ENCODE measurements at places on chromosomes 3 and 15. TPM values are rescaled to one million over a fixed set of nuclear protein-coding genes. Genes with fewer than 3 reads are reported as not detected.

The SLC51B gene
- 1.0 TPM for total RNA-seq

The FBXO40 gene
- not detected for total RNA-seq

The LRRIQ4 gene
- total RNA-seq = not detected

The SLC12A1 gene
- total RNA-seq = not detected

The PYGO1 gene
- 6.3 TPM for total RNA-seq

The TMEM87A gene
- 35.9 TPM for total RNA-seq

The ITIH4 gene
- 1.7 TPM for total RNA-seq

The XCR1 gene
- total RNA-seq = not detected

The TMC3 gene
- not detected for total RNA-seq

The MRAS gene
- total RNA-seq = 29.1 TPM

The ADAMTS17 gene
- not detected for total RNA-seq

The XXYLT1 gene
- total RNA-seq = 11.2 TPM

The POPDC2 gene
- total RNA-seq = 0.26 TPM

The GPR15 gene
- total RNA-seq = not detected

The TTC21A gene
- 4.8 TPM for total RNA-seq

The IL20RB gene
- 2.3 TPM for total RNA-seq

The CKMT1A gene
- total RNA-seq = 0.16 TPM

The TNIK gene
- 15.1 TPM for total RNA-seq

The ANKDD1A gene
- 14.8 TPM for total RNA-seq

The LINS1 gene
- 6.3 TPM for total RNA-seq

The HHATL gene
- not detected for total RNA-seq

The TRPC1 gene
- 43.8 TPM for total RNA-seq

The NAALADL2 gene
- total RNA-seq = 9.5 TPM

The GRIP2 gene
- total RNA-seq = 0.09 TPM

The KCNH8 gene
- total RNA-seq = not detected

The ASTE1 gene
- total RNA-seq = 4.9 TPM

The RHCG gene
- total RNA-seq = 0.16 TPM

The TUBGCP5 gene
- 20.2 TPM for total RNA-seq

The DLEC1 gene
- total RNA-seq = 0.09 TPM

The GPR62 gene
- not detected for total RNA-seq

The AP2M1 gene
- 624 TPM for total RNA-seq

The SLC6A1 gene
- total RNA-seq = not detected

The MESP2 gene
- 1.9 TPM for total RNA-seq

The ASB14 gene
- 0.17 TPM for total RNA-seq

The ARNT2 gene
- total RNA-seq = 1.3 TPM

The SLC28A1 gene
- total RNA-seq = not detected

The SLC2A2 gene
- total RNA-seq = not detected

The ARGFX gene
- total RNA-seq = not detected

The OR5K2 gene
- not detected for total RNA-seq

The C3orf70 gene
- total RNA-seq = 0.34 TPM

The CPNE9 gene
- not detected for total RNA-seq

The CDC25A gene
- 0.94 TPM for total RNA-seq

The ATG3 gene
- 69.5 TPM for total RNA-seq

The KLHL18 gene
- total RNA-seq = 13.7 TPM

The RASGRF1 gene
- total RNA-seq = under 0.01 TPM

The GRK7 gene
- not detected for total RNA-seq

The CKMT1B gene
- total RNA-seq = not detected

The P2RY13 gene
- not detected for total RNA-seq

The GP9 gene
- not detected for total RNA-seq

The SPINK8 gene
- not detected for total RNA-seq

The ADAMTS7 gene
- total RNA-seq = 4.1 TPM

The TRIM71 gene
- total RNA-seq = not detected

The BBS4 gene
- total RNA-seq = 17.1 TPM

The TIMP4 gene
- total RNA-seq = 12.0 TPM

The HESX1 gene
- total RNA-seq = 0.79 TPM

The STXBP5L gene
- not detected for total RNA-seq

The ZNF385D gene
- 1.5 TPM for total RNA-seq

Measured in bronchial smooth muscle cell (primary cell).